ENCODE measurements at places on chromosomes 16 and 17. TPM values are rescaled to one million over a fixed set of nuclear protein-coding genes. Genes with fewer than 3 reads are reported as not detected.

- no peak for DNase-seq
Measured at GRCh38 chr16:50844840-50845239, 103.0 kb downstream of the CYLD start.

- no peak for DNase-seq
Measured at GRCh38 chr16:7545251-7545650, 212.6 kb downstream of the RBFOX1 start.

DNA sequence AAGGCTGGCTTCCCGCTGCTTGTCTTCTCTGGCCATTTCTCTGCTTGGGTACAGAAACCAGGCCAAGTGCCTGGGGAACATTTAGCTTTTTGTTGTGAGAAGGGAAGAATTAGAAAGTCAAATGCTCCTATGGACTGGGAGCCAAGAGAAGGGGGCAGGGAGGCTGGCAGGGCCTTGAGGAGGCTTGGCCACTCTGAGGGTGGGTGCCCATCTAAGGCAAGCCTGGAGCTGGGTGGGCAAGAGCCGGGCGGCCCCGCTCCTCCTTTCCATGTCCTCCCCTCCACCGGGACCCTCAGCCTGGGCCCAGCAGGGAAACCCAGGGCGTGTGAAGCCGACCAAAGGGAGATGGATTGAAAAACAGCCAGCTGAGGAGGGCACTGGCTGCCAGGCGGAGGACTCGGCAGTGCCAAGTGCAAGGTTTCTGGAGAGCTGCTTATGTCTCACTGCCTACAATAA is 69.4 kb downstream of the NTN1 start:
- no peak for DNase-seq

DNA sequence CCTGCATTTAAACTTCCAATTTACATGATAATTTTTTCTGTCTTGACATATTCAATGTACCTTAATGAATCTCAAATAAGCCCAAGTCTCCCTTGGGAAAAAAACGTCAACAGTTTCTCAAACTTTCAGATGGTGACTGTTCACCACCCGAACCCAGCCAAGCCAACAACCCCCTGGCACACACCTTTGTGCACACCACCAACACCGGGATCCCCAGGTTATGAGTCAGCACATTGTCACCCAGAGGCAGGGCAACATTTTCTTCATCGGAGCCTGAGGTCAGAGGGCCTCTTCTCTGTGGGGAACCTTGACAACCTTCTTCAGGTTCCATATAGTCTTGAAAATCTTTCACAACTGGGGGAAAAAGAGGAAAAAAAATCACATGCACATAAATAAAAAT is 15.5 kb downstream of the DYNC1LI2 start:
- no peak for DNase-seq

DNA sequence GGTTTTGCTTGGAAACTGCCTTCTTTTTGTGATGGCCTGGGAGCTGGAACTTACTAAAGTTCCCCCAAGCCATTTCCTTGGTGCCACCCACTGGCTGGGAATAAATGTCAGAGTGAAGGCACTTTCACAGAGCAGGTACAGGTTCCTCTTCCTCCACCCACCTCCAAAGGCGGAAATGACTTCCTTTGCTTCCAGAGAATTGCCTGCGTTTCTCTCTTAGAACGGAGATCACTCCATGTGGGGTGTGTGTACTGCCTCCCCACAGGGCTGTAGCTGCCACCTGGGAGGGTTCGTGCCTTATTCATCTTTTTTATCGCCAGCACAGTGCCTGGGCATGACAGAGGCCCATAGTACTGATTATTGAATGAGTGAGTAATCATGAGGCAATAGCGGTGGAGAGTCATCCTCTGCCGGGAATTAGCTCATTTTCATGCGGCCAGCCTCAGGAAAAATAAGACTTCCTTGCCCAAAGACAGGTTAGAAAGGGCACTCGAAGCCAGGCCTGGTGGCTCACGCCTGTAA is 32.2 kb upstream of the HAS3 start:
- peak; percentile 17 for DNase-seq

- DNase-seq, result no peak
Measured at GRCh38 chr17:3556239-3556915, 1.2 kb downstream of the TRPV3 start.

DNA sequence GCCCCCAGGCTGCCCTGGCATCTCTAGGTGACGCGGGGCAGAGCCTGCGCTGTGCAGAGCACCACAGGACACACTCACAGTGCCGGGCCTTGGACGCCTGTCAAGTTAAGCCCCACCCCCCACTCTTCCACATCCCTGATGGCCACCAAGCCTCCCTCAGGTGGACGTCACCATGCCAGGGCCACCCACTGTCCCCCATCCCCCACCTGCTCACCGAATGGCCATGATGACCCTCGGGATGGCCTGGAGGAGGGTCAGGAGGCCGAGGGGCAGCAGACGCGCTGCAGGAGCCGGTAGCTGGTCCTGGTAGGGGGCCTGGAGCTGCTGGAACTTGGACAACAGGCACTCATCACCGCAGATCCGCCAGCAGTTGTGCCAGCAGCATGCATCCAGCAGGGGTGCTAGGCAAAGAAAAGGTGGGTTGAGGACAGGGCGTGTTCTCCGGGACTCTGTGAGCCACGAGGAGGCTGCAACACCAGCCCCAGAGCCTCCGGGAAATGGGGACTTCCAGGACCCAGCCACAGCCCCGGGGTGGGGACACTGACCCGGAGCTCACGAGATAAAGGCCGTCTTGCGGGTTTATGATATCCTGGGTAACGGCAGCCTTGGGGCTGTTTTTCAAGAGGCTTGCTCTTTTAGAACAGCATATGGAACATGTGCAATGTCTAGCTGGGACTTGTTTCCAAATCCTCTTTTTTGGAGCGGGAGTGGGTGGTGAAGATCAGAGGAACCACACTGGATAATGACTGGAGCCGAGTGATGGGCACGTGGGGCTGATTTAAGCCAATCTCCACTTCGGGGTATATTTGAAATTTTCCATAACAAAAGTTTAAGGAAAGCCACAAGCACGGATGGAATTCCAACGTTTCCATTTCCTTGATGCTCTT is 11.4 kb downstream of the C16orf95 start:
- peak; percentile 47 for DNase-seq

DNA sequence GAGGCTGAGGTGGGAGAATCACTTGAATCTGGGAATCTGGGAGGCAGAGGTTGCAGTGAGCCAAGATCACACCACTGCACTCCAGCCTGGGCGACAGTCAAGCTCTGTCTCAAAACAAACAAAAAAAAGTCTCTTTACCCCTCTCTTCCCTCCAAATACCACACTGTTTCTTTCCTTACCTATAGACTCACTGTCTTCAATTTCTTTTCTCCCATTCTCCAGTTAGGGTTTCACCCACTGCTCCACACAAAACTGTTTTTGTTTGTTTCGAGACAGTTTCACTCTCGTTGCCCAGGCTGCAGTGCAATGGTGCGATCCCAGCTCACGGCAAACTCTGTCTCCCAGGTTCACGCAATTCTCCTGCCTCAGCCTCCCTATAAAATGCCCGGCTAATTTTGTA is 6.1 kb upstream of the CD2BP2 start:
- no peak for DNase-seq

- DNase-seq, result no peak
Measured at GRCh38 chr17:62923258-62924150, 42.5 kb upstream of the TANC2 start.

GRCh38 chr16:78363843-78364555 is 264.5 kb downstream of the WWOX start:
- DNase-seq, result no peak

GRCh38 chr16:80377096-80377956 is 163.5 kb upstream of the DYNLRB2 start:
- no peak for DNase-seq

DNA sequence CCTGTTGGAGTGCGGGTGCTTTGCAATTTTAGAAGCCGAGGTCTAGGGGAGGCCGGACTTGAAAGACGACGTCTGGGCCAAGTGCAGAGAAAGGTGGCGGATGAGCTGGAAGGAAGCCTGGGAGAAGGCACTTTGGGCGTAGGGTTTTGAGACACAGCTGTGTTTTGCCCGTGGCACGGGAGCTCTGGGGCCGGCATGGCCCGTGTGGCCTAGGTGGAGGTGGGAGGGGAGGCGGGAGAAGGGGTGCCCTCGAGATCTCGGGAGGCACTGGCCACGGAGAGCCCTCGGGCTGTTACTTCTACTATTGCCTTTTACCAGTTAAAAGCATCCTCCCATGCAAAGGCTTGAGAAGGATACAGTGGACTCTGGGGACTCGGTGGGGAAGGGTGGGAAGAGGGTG is 161.9 kb downstream of the FOXL1 start:
- no peak for DNase-seq

GRCh38 chr17:8799570-8800212 is 526 bp upstream of the MFSD6L start:
- DNase-seq, result no peak

DNA sequence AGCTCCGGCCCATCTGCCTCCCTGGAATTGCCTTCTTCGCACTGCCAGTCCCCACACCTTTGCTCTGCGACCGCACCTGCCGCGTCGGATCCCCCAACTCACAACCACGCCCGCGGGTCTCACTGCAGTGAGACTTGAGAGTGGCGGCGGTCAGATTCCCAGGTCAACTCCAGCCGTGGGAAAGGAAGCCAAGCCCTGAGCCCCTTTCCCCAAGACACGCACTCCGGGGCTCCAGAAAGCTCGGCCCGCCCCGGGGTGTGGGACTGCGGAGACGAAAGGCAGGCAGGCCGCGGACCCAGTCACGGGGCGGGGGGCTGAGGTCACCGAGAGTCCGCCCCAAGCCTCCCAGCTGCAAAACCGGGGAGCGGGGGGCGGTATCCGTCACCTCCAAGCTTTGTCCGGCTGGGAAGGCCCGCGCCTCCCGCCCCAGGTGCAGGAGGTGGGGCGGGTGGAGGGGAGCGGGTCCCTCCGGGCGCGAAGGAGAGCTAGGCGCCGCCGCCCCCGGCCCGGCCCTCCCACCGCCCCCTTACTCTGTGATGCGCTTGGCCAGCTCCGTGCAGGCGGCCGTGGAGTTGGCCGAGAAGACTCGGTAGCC is 615 bp downstream of the PRPSAP1 start:
- DNase-seq, result no peak

- no peak for DNase-seq
Measured at GRCh38 chr17:80673152-80673920, 128.7 kb downstream of the RPTOR start.

DNA sequence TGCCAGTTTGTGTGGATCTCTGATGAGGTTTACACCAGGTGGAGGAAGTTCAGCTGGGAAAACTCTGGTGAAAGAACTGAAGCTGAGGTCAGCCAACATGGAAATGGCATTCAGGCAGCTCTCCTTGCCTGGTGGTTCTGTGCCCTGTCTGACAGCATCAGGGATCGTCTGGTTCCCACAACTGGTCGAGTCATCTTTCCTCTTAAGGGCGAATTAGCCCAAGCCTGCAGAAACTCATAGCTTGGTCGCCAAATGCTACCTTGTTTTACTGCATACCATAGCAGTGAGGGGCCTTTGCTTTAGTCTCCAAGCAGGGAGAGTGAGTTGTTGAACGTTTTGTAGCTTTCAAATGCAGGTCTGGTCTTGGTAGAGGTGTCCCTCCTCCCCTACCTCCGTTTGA is 7.2 kb downstream of the PLCG2 start:
- DNase-seq, result no peak

- DNase-seq, result no peak
Measured at GRCh38 chr16:19876501-19877059, 8.1 kb downstream of the GPRC5B start.

DNA sequence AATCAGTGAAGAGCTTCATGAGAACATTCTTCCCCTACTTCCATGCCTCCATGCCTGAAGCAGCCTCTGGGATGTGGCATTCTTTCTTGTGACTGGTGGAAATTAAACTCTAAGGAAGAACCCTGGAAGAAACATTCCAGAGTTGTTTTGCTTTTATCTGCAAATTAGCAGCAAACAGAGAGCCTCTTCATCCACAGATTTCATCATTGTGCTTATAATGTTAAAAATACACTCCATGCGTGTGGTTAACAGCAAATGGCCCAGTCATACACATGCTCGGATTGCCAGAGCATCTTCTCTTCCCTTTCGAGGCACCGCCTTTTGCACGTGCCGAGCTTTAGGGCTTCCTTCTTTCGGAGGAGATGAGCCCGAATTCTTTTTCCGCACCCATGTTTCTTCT is 411.3 kb downstream of the SNX29 start:
- DNase-seq, result no peak

- no peak for DNase-seq
Measured at GRCh38 chr16:69345923-69346322, 5.7 kb downstream of the TMED6 start.

DNA sequence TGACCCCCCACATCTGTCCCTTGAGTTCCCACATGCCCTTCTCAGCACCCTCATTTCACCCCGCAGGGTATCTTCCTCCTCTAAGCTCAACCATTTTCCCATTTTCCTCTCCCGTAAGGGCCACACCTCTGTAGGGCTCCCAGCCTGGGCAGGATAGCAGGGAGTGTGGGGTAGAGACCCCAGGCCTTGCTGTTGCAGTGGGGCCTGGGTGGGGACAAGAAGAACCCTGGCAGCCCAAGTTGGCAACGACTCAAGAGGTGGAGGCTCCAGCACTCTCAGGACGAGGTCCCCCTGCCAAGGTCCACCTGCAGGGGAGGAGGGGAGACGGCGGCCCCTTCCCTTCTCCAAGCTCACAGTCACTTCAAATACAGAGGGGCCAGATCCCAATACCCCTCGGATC is 2.0 kb upstream of the TMEM92 start:
- DNase-seq, result no peak

- DNase-seq, result no peak
Measured at GRCh38 chr16:88911136-88911945, 44.9 kb upstream of the PABPN1L start.

DNA sequence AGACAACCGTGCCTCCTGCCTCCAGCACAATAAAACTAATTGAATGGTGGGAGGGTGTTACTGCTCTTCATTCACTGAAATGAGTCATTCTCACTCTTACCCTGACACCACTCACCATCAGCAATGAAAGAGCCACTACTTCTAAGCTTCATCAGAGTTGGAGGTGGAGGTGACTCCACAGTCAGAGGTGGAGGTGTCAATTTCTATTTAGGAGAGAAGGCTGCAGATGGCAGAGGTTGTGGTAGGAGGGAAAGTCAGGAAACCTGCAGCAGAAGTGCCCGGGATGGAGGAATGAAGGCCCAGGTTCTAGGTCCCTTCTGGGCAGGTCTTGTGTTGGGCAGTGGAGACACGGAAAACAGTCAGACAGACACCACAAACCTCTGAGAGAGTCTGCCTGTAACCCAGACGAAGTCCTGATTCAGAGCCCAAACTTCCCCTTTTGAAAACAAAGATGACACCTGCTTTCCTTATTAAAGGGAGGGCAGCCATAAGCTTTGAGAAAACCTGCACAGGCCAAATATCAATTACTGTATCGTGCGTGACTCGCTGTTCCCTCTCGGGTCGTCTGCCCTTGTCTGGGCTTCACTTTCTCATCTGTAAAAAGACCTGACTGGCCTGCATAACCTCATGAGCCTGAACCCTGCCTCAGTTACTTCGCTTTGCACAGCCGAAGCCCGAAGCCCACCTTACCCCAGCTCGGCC is 668 bp downstream of the ATPAF2 start:
- DNase-seq, result no peak

- DNase-seq, result no peak
Measured at GRCh38 chr16:86320237-86320595, 190.1 kb upstream of the FOXF1 start.

Gene TRAPPC2L
- 86.0 TPM for total RNA-seq

Gene PLXDC1
- total RNA-seq, result 0.43 TPM

Gene RBFOX1
- total RNA-seq, result not detected

Gene CAMKK1
- total RNA-seq, result 5.4 TPM

Gene CNTNAP1
- 2.5 TPM for total RNA-seq

Gene TBX2
- total RNA-seq, result 27.7 TPM
